ENCODE measurements at places on chromosomes 2 and 18. TPM values are rescaled to one million over a fixed set of nuclear protein-coding genes. Genes with fewer than 3 reads are reported as not detected.

The CPO gene
- total RNA-seq = 0.09 TPM

The PLEK gene
- total RNA-seq = 1.1 TPM

The DNER gene
- total RNA-seq = 0.83 TPM

The DAW1 gene
- 0.55 TPM for total RNA-seq

The GAREM1 gene
- total RNA-seq = 4.1 TPM

The HRH4 gene
- total RNA-seq = under 0.01 TPM

The CNGA3 gene
- total RNA-seq = not detected

The RTKN gene
- 11.1 TPM for total RNA-seq

The DLGAP1 gene
- total RNA-seq = 0.14 TPM

The GAL3ST2 gene
- 0.18 TPM for total RNA-seq

The IL1RN gene
- 0.71 TPM for total RNA-seq

The AFTPH gene
- 25.5 TPM for total RNA-seq

The TMEFF2 gene
- total RNA-seq = 3.0 TPM

The FRZB gene
- total RNA-seq = 0.09 TPM

The MAP3K19 gene
- total RNA-seq = not detected

The CYP27A1 gene
- total RNA-seq = 17.1 TPM

The PLCL1 gene
- 1.1 TPM for total RNA-seq

The CYTIP gene
- total RNA-seq = not detected

The SLC4A1AP gene
- 25.6 TPM for total RNA-seq

The GALNT5 gene
- 26.9 TPM for total RNA-seq
